Suppressor macrophage treated with lipopolysaccharide for 1 hour (primary cell): ENCODE measurements at places on chromosomes 1 and 21.

GRCh38 chr1:232868793-232869491 lies 63.7 kb downstream of the MAP10 start:
- no peak for DNase-seq

GRCh38 chr1:66552287-66552686 lies 18.3 kb downstream of the SGIP1 start:
- DNase-seq = no peak

DNA sequence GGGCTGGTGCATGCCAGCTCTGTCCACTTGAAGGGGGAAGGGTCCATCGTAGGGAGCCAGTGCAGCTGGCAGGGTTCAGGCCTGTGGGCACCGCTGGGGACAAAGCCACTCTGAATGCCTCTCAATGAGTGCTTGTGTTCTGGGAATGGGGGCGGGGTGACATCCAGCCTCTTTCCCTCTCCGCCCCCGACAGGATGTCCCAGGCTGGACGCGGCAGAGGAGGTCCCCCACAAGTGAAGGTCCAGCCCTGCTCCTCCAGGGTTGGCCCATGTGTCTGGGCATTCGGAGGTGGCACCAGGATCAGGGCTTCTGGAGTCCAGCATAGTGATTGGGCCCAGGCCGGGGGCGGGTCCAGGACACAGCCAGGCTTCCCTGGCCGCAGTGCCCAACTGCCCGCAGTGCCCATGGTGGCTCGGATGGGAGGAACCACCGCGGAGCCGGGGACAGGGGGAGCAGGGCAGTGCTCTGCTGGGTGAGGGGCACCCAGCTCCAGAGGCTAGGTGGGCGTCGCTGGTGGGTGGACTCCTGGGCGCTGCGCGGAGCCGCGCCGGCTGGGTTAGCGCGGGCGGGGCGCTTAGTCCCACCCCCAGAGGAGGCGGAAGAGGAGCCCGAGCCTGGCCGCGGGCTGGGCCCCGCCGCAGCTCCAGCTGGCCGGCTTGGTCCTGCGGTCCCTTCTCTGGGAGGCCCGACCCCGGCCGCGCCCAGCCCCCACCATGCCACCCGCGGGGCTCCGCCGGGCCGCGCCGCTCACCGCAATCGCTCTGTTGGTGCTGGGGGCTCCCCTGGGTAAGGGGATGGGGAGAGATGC lies at the start of gene SHISA4:
TSS of gene SHISA4 (plus strand) at position 617 of the 808 bp plus-strand sequence. CDS start at position 714, 97 bp downstream.
- DNase-seq = peak; percentile 51

DNA sequence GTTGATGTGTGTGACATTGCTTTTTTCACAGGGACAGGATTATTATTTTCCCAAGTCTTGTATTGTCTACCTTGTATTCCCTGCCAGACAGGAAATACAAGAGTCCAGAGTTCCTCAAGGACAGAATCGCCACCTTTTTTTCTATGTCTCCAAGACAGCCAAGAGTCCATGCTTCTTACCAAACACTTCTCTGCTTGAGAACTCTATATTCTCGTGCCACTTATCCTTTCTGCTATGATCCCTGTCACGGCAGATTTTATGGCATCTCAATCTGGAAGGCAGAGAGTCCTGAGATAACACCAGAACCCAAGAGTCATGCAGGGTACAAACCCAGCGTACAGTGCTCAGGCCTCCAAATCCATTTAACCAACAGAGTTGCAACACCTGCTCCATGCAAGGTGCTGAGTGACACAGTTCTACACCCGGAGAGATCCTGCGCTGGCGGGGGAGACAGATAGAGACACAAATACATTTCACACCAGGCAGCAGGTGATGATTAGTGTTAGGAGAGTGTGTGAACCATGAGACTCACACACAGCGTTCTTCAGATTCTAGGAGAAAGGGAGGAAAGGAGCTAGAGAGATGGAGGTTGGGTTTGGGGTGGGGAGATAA lies 107.6 kb downstream of the NAV1 start:
- no peak for DNase-seq

DNA sequence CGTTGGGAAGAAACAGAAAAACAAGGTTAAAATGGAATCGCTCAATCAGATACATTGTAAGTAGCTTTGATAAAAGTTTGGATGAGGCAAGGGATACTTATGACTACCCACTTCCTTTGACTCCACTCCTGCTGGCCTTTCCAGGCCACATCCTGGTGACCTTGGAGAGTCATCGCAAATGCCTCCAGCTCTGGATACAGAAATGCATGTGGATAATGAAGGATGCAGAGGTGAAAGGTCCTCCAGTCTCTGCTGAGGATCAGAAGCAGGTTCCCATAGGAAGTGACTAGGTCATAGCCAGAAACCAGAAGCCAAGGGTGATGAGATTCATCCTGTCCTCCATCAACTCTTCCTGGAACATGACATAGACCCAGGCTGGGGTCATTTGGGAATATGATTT lies 6.2 kb upstream of the CAMK1G start:
- DNase-seq = no peak

DNA sequence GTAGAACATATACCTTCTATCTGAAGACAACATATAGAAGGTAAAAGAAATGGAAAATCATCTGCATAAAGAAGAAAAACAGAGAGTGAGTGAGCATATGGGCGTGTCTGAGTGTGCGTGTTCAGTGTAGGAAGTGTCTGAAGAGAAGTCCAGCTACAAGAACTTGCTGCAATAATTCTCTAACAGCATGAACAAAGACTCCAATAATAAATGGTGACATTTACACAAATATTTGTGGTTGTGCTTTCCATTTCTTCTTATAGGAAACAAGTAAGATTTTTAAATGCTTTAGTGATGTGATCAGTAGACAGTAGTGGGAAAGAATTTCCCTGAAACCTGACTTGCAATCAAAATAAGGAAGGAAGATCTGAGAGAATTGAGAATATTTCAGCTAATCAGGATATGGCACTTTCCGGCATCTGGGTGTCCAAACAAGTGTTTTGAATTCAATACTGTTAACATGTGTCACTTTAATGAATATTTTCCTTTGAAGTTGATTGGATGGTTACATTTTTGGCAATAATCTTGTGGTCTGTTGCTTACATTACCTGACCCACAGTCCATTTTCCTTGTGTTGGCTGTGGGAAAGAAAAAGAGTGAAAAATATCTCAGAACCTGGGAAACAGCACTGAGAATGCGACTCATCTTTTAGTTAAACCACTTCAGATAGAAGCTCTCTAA lies 154.0 kb downstream of the TGFB2 start:
- DNase-seq = peak; percentile 34

DNA sequence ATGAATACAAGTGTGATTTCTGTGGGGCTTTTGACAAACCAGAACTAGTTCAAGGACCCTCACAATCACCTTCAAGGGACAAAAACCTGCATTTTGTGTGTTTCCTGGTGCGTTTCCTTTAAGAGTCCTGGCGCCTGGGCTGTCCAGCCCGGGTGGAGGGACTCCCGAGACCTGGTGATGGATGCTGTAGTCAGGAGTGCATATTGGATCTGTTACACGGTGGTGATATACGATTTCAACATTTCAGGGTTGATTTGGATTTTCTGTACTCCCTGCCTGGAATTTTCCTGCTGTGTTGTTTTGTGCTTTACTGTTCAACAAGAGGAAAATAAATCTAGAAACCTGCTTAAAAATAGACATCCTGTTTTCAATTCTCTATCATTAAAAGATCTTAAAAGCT lies 162.0 kb downstream of the KIF26B start:
- no peak for DNase-seq

GRCh38 chr1:11885916-11886315 lies 27.2 kb upstream of the NPPB start:
- DNase-seq = no peak

DNA sequence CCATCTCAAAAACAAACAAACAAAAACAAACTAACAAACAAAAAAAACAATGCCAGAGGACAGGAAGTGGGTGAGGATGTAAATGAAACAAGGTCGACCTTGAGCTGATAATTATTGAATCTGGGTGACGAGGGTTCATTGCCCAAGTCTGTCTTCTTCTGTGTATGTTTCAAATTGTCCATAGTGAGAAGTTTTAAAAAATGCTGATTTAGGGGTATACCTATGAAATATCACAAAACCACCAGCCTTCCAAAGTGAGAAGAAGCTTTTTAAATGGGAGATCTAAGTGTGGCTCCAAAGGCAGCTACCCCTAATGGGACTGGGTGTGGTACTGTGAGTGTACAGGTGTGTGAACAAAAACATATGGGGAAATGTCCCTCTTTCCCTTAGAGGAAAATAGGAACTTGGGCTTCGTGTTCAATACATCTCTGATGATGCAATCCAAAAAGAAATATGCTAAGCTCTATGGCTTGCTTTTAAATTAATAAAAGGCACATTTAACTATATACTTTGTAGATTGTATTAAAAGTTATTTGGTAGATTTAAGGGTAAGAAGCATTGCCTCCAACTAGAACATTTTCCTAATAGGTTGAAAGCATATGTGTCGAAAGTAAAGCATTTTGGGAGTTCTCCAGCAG lies 33.1 kb upstream of the VPS26C start:
- DNase-seq = no peak

GRCh38 chr1:73903092-73903491 lies 294.9 kb downstream of the LRRIQ3 start:
- DNase-seq = no peak

DNA sequence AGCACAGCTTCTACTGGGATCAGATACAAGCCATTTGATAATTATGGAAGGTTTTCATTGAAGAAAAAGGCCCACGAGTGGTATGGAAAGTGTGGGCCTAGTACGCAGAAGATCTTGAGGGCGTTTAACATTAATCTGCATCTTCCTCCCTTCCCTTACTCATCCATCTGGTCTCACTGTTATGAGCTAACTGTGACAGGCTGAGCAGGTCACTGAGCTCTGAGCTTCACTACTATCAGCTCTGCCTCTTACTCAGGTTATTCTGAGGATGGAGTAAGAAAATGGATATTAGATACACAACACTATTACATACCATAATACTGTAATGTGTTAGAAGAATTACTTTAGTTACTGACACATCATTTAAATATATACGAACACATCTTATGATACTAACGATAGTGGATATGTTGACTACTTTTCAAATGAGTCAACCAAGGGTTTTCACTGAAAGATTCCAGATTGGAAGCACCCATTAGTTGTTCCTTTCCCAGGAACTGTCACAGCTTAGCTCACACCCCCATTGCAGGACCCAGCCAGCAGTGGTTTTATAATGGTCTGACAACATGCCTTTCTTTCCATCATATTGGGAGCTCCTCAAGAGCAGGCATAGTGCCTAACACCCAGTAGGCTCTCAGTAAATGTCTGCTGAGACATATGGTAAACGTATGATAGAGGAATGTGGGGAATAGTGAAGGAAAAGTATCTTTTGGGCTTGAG lies 97.8 kb upstream of the C8B start:
- DNase-seq = no peak

DNA sequence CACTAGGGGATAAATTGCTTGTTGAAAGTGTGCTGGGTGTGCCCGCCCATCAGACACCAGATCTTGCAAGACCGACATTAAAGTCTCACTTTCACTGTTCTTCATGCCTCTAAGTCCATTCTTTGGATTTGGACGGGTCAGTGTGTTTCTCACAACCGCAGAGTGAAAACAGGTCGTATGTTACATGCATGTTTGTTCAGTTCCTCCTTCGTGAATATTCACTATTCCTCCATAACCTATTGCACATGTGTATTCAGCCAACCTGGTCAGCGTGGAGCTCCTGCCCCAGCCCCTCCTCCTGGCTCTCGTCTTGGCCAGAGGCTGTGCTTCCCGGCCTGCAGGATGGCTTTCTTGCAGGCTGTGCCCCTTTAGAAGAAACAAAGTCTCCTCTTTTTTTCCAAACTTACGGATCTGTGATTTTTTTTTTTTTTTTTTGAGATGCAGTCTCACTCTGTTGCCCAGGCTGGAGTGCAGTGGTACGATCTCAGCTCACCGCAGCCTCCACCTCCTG lies 2.2 kb upstream of the KRTAP10-6 start:
- DNase-seq = no peak

DNA sequence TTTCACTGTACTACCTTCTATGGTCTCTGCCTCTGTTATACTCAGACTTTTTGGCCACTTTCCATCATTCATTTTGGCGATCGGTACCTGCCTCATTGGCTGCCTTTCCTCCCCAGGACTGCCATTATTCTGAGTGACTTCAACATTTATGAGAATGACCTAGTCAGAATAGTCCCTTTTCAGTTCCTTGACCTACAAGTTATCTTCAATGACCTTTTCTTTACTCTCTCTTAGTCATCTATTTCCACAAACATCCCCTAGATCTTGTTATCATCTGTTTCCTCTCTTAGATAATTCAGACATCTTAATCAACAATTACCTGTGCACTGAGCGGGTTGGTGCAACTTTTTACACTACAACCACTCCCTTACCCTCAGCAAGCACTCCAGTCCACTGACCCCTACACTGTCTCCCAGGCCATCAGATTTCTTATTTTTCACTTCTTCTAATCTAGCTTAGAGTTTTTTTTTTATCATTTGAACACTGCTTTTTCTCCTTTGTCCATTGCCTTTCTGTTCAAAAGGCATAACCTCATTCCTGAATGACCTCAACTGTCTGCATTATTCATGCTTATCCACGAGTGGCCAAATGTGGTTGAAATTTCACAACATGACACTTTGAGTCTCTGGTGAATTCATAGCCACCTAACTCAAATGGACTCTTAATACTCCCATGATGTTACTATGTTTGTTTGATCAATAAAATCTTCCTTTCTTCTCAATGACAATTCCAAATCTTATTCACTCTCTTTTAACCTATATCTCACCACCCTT lies 112.7 kb downstream of the HMCN1 start:
- DNase-seq = no peak

DNA sequence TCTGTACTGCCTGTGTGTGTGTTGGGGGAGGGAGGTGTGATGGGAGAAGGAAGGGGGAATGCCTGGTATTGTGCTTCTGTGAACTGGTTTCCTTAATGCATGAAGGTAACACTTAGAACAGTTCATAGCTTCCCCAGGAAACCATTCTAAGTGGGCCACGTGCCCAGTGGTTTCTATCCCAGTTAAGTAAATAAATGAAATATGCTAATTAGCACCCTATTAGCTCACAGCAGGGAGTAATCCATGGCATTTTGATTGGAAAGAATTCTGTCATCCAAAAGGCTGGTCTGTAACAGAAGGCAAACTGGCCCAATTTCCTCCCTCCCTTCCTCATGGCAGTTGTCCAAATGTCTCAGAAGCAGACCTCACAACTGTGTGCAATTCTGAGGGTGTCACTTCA lies 199.3 kb downstream of the TTLL7 start:
- DNase-seq = no peak

- DNase-seq = no peak
Measured at GRCh38 chr1:214574598-214575411, 23.4 kb upstream of the PTPN14 start.

DNA sequence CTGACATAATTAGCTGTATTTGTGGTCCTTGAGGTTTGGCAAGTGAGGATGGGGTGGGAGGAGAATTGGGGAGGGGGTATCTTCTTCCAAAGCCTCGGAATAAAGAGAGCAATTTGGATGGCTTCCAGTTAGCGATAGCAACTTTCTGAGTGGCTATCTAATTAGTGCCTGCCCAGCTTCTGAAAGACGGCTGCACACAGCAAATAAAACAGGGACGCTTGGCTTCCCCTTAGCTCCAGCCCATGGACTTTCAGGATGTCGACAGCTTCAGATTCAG lies 31.1 kb downstream of the KLHDC7A start:
- no peak for DNase-seq

GRCh38 chr1:181769846-181770245 lies 286.5 kb downstream of the CACNA1E start:
- no peak for DNase-seq

GRCh38 chr21:29481641-29482040 lies 182.9 kb downstream of the BACH1 start:
- no peak for DNase-seq

GRCh38 chr1:112026016-112026415 lies 36.5 kb upstream of the KCND3 start:
- no peak for DNase-seq
